Aorta (tissue), 5 donors: ENCODE measurements at places on chromosomes 5 and 9.

- DNase-seq, result no peak
Observed at GRCh38 chr9:110028271-110028670, 179.7 kb downstream of the C9orf152 start.

- peak; percentile 70 for DNase-seq
Observed at GRCh38 chr9:36008774-36009300, 27.9 kb upstream of the RECK start.

GRCh38 chr5:157266286-157267007, 524 bp downstream of the CYFIP2 start:
- peak; percentile 79 for DNase-seq

GRCh38 chr5:24364711-24365110, 280.1 kb downstream of the CDH10 start:
- DNase-seq, result no peak

DNA sequence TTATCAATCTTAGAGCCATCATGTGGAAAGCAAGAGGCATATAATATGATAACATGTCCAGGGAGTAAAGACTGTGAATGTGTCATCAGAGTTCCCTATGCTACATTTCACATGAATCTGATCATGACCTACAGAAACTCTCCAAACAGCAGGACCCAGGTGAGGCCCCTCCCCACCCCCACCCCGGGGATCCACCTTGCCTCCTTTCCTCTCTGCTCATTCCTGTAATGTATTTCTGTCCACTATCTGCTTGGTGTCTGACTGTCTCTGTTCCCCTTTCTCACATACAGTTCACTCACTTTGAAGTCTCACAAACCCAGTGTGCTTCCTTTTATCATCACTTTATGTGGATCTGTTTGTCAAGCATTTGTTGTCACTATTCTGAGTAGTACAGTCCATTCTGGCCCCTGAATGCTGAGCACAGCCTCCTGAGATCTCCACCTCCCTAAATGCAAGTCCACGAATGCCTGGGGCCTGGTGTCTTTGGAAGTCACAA, 76.4 kb upstream of the SMARCA2 start:
- DNase-seq, result no peak

DNA sequence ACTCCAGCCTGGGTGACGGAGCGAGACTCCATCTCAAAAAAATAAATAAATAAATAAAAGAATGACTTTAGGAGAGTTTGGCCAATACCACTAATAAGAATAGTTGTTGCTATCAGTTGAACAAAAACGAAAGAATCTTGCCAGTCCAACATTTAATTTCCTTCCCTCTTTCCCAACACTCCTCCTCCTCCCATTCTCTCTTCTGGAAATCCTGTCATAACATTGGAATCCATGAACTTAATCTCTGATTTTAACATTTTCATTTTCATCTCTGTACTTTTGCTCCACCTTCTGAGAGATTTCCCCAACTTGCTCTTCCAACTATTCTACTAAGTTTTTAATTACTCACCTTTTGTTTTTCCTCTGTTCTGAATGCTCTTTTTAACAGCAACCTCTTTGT, 42.8 kb upstream of the CDK20 start:
- no peak for DNase-seq

GRCh38 chr9:86099701-86100364, 475 bp upstream of the GOLM1 start:
- DNase-seq, result peak; percentile 80

DNA sequence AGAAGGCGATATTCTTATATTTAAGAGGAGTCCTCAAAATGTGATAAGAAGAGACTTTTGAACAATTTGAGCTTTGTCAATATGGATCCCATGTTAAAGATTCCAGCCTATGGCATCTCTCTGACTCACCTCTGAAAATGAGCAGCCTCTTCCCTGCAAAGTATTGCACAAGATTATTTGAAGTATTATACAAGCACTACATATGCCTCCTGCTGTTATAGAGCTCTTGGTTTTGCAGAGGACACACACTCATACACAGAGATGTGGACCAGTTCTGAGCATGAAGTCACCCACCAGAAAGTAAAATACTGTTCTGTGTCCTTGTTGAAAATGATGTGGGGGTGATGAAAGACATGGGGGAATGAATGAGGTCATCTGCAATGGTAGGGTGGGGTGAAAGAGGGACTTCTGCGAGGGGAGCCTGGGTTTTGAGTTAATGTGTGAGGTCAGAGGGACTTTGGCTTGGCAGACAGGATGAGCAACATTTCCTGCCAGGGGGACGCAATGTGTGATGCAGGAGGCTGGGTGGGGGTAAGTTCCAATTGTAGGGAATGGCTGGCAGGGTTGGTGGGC, 25.8 kb downstream of the FBXL7 start:
- no peak for DNase-seq

GRCh38 chr5:77339337-77339890, 128.9 kb downstream of the PDE8B start:
- DNase-seq, result no peak

DNA sequence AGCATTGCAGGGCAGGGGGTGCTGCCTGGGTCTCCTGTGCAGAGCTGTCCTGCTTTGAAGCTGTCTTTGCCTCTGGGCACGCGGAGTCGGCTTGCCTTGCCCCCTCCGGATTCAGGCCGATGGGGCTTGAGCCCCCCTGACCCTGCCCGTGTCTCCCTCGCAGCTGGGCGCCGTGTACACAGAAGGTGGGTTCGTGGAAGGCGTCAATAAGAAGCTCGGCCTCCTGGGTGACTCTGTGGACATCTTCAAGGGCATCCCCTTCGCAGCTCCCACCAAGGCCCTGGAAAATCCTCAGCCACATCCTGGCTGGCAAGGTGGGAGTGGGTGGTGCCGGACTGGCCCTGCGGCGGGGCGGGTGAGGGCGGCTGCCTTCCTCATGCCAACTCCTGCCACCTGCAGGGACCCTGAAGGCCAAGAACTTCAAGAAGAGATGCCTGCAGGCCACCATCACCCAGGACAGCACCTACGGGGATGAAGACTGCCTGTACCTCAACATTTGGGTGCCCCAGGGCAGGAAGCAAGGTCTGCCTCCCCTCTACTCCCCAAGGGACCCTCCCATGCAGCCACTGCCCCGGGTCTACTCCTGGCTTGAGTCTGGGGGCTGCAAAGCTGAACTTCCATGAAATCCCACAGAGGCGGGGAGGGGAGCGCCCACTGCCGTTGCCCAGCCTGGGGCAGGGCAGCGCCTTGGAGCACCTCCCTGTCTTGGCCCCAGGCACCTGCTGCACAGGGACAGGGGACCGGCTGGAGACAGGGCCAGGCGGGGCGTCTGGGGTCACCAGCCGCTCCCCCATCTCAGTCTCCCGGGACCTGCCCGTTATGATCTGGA, 2.7 kb downstream of the CEL start:
- no peak for DNase-seq
